Stimulated activated CD4-positive, alpha-beta T cell treated with anti-CD3 and anti-CD28 coated beads, Interleukin-12 subunit alpha, Interleukin-12 subunit beta, amount 100 ng/mL, for 48 hours (primary cell): ENCODE measurements at places on chromosomes 11 and 22.
A peak's percentile ranks its signal among the peaks of the same experiment; 100 is the strongest.

DNA sequence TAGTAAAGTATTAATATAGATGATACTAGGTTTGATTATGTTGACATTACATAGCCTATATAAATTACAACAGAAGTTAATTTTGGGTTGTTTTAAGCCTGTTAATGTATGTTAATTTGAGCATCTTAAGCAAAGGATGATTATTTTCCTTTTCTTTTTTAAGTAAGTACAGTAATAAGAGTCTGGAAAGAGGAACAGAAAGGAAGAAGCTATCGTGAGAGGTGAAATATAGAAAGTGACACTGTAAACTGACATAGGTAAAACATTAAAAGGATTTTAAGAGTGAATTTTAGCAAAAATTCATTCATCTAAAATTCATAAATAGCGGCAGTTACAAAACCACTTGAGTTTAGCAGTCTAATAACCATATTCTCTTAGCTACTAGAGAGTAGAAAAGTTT lies 45.5 kb downstream of the FAR1 start:
- DNase-seq = no peak

- no peak for DNase-seq
These were observed 5.6 kb upstream of the LDLRAD3 start for GRCh38 chr11:35938231-35938630.

- DNase-seq = no peak
These were observed 1.9 kb downstream of the ESAM start for GRCh38 chr11:124760205-124760652.

DNA sequence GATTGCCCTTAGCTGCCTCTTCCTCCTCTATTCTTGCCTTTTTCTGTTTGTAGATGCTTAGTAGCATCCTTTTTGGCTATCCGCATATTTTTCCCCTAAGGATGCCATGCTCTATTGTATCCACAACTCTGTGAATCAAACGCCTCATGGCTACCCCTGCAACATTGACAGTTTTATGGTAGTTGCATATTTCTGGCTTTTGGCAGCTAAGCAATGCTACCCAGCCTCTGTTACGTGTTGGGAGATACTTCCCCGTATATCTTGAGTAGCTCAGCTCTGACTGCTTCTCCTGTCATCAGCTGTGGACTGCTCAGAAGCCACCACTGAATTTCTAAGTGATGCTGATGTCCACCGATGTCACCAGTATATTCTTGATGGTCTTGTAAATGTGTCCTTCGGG lies 15.1 kb upstream of the SLC3A2 start:
- DNase-seq = no peak

GRCh38 chr11:132579136-132579535 lies 953.2 kb downstream of the OPCML start:
- DNase-seq = no peak

- DNase-seq = no peak
These were observed 353.9 kb upstream of the TENM4 start for GRCh38 chr11:79794484-79795393.

DNA sequence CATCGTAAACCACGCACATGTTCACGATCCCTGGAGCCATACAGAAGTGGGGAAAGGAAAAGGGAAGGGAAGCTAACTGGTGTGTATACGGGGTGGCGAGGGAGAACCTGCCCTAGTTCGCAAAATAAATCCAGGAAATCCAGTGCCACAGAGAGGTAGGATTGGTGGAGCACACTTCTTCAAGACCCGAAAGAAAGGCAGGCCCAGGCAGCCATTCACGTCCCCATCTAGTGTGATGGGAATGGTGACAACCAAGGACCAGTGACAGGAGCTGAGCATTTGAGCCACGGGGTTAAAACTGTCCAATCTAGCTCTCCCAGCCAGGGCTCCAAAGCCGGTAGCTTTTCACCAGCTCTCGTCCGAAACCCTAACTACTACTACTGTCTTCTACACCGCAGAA lies 53.7 kb downstream of the IGSF9B start:
- no peak for DNase-seq

GRCh38 chr11:94217705-94218104 lies 86.7 kb upstream of the IZUMO1R start:
- no peak for DNase-seq

DNA sequence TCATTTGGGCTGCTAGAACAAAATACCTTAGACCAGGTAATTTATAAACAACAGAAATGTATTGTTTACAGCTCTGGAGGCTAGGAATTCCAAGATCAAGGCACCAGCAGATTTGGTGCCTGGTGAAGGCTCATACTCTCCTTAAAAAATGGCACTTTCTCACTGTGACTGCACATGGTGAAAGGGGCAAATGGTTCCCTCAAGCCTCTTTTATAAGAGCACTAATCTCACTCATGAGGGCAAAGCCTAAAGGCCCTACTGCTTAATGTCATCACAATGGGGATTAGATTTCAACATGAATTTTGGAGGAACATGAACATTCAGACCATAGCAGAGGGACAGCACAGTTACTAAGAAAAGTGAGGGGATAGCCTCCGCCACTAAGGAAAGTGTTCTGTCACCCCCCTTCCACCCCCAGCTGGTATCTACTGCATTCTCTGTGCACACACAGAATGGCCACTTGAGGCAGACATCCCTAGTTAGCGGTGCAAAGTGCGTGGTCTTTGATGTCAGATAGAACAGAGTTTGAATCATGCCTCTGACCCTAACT lies 47.2 kb upstream of the CEP295 start:
- DNase-seq = peak; percentile 3

- DNase-seq = no peak
These were observed at the start of gene APOA1 for GRCh38 chr11:116837231-116838091. TSS of gene APOA1 (minus strand) at chr11:116837622. CDS start at chr11:116837387, 235 bp downstream.
